ENCODE measurements at places on chromosomes 2 and 18.

DNA sequence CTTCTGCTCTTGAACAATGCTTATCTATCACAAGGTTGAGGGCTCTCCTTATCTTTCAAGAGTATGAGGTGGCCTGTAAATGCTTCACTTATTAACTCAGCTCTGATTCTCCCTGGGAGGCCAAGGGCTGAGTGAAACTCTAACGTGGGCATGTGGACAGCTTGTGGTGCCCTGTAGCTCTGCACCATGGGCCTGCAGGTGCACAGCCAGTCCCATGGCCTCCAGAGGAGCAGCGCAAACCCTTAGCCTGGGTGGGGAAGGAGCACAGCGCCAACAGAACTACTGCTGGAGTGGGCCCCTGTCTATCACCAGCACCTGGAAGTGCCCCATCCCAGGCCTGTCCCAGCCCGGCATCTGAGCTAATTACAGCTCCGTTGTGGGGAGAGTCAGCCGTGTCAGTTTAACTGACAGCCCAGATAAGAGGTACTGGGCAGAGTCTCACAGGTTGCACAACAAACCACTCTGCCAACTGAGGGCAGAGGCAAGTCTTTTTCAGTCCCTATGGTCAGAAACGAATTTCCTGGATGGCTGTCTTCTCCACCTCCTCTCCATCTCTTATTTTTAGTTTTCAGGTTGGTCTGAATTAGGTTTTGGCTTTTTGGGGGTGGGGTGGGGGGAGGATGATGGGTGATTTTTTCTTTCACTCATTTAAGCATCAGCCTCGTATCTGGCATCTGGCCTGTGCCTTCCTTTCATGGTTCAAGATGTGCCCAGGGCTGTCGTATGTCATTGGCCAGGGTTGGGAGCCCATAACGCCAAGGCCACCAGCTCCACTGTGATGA, 219.5 kb downstream of the BCL2 start:
- no peak for DNase-seq

DNA sequence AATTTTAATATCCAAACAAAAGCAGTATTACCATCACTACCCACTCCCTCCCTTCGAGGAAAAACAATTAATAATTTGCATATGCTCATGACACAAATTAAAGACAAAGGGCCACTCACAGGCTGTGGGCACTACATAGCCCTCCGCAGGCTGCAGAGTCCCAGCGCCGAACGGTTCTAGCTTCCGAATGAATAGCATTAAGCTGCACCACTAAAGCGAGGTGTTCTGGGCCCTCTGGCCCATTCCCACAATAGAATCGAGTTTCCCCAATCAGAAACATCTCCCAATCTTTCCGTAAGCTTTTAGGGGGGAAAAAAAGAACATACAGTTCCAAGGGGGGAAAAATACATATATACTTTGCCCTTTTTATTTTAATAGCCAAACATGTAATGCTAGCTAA, 14.5 kb upstream of the SIX3 start:
- DNase-seq = no peak

DNA sequence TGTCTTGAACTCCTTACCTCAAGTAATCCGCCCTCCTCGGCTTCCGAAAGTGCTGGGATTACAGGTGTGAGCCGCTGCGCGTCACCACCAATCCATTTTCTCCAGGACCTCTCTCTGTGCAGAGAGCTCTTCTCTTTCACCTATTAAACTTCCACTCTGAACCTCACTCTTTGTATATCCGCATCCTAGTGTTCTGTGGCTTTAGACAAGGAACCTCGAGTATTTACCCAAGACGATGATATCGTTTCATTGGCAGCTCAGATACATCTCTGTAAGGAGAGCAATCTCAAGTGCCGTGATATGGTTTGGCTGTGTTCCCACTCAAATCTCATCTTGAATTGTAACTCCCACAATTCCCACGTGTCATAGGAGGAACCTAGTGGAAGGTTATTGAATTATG, 15.1 kb upstream of the WDR33 start:
- DNase-seq = no peak

GRCh38 chr2:96345438-96345837, 9.9 kb downstream of the NCAPH start:
- DNase-seq = peak; percentile 21

DNA sequence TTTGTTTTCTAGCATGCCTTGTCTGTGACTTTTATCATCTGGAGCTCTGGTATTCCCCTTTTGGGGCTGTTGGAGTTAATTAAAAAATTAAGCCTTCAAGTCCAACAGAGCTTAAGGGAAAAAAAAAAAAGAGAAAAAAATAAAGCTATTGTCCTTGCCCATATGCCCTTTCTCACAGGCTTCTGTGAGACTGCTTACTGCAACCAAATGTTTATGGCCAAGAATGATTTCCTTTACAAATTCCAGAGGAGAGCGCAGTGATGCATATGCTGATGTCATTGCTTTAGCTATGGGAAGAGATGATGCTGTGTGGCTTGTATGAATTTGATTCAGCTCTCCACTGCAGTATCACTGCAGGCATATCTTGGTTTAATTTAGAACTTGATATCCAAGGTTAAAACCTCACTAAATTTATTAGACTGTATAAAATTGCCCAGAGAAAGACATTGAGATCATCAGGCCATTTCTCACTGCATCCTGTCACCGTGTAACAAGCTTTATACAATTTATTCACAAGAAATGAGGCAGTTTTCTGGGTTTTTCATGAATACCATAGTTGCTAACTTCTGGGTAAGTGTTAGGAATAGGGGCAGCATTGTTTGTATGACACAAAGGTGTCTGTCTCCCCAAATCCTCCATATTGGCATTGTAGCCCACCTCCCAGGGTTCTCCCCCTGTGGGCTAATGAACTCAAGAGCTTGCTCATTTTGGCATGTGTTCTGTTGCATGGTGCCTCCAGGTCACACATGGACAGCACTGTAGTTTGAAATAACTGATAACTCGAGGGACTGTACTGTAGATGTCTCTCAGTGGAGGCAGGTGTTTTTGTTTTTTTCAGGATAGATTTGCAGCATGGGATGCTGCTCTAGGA, 85.0 kb downstream of the TANC1 start:
- DNase-seq = no peak

- no peak for DNase-seq
Measured at GRCh38 chr2:215654148-215654819, 218.4 kb upstream of the FN1 start.

DNA sequence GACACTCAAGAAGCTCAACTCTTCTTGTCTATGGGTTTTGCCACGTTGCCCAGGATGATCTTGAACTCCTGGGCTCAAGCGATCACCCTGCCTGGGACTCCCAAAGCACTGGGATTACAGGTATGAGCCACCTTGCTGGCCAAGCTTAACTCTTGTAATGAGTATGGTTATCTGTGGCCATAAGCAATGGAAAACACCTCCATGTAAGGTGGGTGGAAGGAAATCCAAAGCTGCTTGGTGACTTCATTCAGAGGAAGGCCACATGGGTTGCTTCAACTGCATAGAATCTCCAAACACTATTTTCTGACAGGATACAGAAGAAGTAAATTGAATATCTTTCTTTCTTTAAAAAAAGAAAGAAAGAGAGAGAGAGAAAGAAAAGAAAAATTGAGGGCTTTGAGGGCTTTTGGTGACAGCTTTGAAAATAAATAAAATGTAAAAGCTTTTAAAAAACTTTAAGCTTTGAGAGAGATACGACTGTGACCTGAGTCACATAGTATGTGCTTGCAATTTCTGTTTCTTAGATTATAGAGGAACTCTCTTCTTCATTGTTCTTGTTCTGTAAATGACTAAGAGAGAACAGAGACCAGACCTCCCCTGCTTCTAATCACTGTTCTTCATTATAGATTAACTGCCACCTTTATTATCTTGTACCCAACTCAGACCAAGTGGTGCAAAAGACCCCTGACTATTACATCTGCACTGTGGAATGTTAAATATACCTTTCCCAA, 123.1 kb upstream of the NDUFV2 start:
- no peak for DNase-seq

DNA sequence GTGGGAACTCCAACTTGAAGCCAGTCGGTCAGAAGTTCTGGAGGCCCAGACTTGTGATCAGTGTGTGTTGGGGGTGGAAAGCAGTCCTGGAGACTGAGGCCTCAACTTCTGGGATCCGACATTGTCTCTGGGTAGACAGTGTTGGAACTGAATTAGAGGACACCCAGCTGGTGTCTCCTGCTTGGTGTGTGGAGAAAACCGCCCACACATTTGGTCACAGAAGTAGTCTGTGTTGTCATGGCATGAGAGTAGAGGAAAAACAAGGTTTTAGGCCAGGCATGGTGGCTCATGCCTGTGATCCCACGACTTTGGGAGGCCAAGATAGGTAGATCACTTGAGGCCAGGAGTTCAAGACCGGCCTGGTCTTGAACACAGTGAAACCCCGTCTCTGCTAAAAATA, 51.5 kb downstream of the PUM2 start:
- DNase-seq = no peak

- DNase-seq = no peak
Measured at GRCh38 chr2:112163541-112163981, 25.4 kb downstream of the FBLN7 start.

DNA sequence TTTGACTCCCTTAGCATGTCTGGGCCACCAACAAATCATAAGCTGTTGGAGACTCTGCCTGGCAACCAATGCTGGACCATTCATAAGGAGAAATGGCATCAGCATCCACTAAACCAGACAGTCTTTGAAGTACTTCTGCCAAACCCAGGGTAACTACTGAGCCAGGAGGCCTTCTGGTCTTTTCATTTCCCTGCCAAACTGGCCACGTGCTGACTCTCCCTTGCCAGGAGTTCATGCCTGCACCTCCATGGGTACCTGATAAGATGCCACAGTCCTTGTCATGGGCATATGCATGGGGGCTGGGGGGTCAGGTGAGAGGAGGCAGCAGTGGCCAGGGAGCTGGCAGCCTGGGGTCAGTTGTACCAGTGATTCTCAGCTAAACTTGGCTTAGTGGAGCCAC, 34.2 kb upstream of the DAPL1 start:
- no peak for DNase-seq

GRCh38 chr18:54958704-54959625, at the start of gene CCDC68:
CCDC68 (minus strand) TSS chr18:54959461; CDS start chr18:54942791, 16,670 bp downstream.
- peak; percentile 35 for DNase-seq

- no peak for DNase-seq
Measured at GRCh38 chr2:99899882-99900281, 242.5 kb downstream of the AFF3 start.

- DNase-seq = peak; percentile 44
Measured at GRCh38 chr2:70356941-70357683, 55.2 kb upstream of the FAM136A start.

GRCh38 chr18:26073758-26074157, 16.7 kb downstream of the SS18 start:
- DNase-seq = no peak

GRCh38 chr18:11517704-11518103, 91.7 kb upstream of the SLC35G4 start:
- DNase-seq = no peak

- DNase-seq = peak; percentile 75
Measured at GRCh38 chr2:173184031-173185004, 108.7 kb downstream of the MAP3K20 start.

DNA sequence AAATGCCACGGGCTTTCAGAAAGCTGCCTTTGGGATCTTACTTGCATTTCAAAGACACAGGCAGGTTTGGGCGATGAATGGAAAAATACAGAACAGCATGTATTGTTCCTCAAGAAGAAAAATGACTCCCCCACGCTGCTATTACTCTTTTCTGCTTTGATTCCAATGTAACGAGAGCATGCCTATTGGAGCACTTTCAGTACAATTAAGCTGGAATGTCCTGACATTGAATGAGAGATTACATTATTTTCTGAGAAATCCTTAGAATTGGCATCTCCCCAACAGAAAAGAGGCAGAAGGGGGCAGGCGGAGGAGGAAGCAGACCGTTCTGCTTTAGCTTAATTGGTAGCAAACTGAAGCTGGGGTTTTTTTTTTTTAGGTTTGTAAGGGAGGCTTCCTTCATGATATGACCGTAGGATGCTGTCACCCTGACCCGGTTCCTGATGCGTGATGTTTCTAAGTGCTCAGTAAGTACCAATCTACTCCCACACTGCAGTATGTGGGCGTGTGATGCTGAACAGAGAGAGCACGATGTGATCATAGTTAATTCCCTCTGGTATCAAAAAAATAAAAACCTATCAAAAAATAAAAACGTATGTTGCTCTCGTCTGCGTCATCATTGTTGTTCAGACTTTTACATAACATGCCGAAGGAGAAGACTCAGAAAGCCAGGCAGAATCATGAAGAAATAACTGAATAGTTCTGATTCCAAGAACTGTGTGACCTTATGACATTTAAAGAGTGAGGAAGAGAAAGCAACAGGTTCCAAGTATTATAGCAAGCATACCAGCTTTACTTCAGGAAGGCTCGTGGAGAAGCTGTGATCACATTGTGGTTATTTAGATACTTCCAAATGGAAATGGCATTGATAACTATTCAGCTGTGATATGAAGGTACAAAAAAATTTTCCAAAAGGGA, 40.5 kb downstream of the LONRF2 start:
- no peak for DNase-seq

GRCh38 chr2:121282800-121283385, 2.1 kb downstream of the TFCP2L1 start:
- peak; percentile 41 for DNase-seq

GRCh38 chr2:220224691-220225543, 597.5 kb downstream of the SLC4A3 start:
- peak; percentile 80 for DNase-seq

GRCh38 chr18:37538526-37539205, 26.9 kb downstream of the CELF4 start:
- no peak for DNase-seq

DNA sequence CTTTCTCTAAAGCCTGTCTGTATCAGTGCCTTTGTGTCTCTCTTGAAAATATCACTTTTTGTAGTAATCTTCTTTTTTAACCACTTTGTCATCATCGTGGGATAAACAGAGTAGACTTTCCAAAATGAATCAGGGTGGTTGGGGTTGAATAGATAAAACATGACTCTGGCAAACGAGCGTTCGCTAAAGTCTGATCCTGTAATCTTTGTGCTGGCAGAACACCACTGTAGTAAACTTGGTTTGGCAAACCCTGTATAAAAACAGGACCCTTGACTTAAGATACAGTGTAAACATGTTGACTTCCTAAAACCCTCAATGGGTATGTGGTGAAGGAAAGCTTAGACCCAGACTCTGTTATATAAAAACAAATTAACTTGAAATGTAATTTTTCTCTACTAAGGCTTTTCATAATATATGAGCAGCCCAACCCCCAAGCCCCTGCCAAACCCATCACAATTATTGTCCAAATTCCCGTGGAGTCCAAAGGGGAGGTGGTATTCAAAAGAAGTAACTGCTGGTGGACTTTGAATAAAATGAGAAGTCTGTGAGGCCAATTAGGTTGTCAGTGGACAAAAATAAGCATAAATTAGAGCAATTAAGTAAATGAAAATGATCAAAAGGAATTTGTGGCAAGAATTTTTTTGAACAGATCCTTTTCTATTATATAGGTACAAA, 52.2 kb downstream of the COLEC12 start:
- no peak for DNase-seq

GRCh38 chr2:61144697-61145268, 17.2 kb upstream of the C2orf74 start:
- DNase-seq = peak; percentile 99
